Posterior vena cava (tissue), 2 donors: ENCODE measurements at places on chromosomes 11 and 22. TPM values are rescaled to one million over a fixed set of nuclear protein-coding genes. Genes with fewer than 3 reads are reported as not detected.
A peak's percentile ranks its signal among the peaks of the same experiment; 100 is the strongest.

DNA sequence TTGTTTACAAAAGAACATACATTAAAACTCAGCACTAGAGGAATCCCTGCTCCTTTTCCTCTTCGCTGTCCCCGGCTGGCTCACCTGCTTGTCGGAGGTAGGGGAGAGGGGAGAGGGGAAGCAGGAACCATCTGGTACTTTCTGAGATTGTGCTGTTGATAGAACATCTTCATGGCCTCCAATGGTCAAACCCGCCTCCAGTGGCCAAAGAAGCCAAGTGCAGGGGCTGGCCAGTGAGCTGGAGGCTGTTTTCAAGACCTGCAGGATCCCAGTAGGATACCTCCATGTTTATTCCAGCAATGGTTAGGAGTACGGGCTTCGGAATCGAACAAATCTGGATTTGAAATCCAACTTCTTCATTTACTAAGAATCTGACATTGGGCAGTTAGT is 92.6 kb downstream of the PKNOX2 start:
- DNase-seq, result peak; percentile 47

Gene ZNF70
- 6.2 TPM for total RNA-seq

GRCh38 chr22:46905415-46905814 is 143.0 kb downstream of the TBC1D22A start:
- DNase-seq, result peak; percentile 74

- no peak for DNase-seq
Observed at GRCh38 chr11:117941163-117941707, 12.0 kb upstream of the TMPRSS13 start.

DNA sequence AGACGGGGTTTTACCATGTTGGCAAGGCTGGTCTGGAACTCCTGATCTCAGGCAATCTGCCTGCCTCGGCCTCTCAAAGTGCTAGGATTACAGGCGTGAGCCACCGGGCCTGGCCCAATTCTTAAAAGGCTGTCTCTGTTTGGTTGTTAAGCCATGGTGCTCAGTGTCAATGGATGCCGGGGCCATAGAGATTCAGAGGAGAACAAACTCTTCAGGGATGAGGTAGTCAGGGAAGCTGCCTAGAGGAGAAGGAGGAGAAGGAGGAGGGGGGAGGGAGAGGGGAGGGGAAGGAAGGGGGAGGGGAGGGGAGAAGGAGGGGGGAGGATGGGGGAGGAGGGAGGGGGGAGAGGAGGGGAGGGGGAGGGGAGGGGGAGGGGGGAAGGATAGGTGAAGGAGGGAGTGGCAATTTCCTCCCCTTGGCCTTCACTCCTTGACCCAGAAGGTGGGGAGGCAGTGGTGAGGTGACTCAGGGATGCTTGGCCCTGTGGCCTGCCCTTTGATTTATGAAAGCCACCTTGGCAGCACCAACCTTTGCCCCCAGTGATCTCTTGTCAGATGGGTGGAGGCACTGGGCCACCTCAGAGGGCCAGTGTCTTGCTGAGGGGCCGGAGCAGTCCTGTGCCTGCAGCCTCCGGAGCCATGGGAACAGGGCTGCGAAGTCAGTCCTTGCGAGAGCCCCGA is at the start of gene C11orf86:
Gene C11orf86 (plus strand): TSS at position 581 of the 681 bp plus-strand sequence. CDS start 59 bp downstream, at position 640.
- no peak for DNase-seq

GRCh38 chr22:23763579-23763945 is 772 bp downstream of the C22orf15 start:
- no peak for DNase-seq

DNA sequence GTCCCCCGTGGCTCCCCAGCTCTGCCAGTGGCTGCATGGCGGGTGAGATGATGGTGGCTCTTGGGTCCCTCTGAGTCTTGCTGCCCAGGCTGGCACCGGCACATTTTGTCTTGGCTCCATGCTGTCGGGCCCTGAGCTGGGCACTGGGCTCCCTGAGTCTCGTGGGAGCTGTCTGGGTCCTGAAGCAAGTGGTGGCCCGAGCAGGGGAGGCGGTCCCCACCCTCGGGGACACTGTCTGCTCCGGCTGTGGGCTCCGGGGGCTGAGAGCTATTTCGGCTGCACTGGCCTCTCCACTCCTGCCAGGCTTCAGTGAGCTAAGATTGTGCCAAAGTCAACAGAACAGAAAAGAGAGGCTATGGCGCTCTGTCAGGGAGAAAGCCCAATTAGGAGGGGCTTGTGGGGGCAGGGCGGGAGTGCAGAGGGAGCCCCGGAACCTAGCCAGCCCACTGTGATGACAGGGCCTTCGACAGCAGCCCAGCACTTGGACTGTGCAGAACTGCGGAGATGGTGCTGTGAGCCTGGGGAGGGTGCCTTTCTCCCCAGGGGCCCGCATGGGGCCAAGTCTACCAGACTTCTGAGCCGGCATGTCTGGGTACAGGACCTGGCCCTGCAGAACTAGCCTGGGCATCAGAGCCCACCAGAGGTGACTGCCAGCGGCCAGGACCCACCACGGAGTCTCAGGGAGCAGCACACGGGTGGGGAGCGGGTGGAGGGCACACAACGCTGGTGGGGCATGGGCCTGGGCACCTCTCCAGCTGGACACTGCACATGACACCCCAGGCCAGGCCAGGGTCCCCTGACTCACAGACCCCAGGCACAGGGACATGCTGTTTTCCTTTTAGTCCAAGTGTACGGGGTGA is 38.0 kb downstream of the RTN4R start:
- no peak for DNase-seq
